Stimulated activated CD4-positive, alpha-beta T cell treated with anti-CD3 and anti-CD28 coated beads, Interleukin-1b, Interleukin-23, amount 100 ng/mL, for 1 hour (primary cell): ENCODE measurements at places on chromosomes 1 and 21.

GRCh38 chr1:171909711-171910110 lies 68.4 kb downstream of the DNM3 start:
- DNase-seq, result no peak

DNA sequence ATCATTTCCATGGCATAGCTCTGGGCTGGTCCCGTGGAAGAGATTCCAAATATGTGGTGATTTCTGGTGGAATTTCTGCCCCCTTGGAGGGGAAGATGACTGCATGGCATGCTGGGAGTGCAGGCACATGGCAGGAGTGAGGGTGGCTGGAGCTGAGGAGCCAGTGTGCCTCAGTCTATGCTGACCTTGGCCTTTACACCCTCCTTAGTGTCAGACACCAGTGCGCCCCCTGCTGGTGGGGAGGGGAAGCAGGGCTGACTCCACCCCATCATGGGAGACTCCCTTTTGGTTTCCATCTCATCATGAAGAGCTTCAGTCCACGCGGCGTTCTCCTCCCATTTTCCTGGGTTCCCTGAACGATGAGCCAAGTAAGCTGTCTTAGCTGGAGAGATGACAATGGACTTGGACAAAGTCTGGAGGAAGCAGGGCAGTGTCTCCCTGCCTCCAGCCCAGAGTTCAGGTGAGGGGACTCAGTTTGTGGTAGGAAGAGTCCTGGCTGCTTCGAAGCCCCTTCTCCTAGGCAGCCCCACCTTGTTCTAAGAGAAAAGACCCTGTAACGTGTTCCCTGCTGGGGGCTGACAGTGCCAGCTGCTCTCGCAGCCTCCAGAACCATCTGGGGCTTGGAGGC lies 10.3 kb downstream of the ALX3 start:
- peak; percentile 65 for DNase-seq

- DNase-seq, result no peak
Measured at GRCh38 chr1:155909894-155910293, 1.3 kb downstream of the RIT1 start.

- DNase-seq, result no peak
Measured at GRCh38 chr1:145908653-145909052, 1.2 kb downstream of the ITGA10 start.

GRCh38 chr1:219847215-219847855 lies 81.0 kb downstream of the SLC30A10 start:
- DNase-seq, result no peak

GRCh38 chr21:21675601-21676000 lies 677.4 kb downstream of the NCAM2 start:
- DNase-seq, result no peak

- no peak for DNase-seq
Measured at GRCh38 chr1:32151319-32151787, 28.1 kb upstream of the TXLNA start.

GRCh38 chr1:190243056-190243455 lies 234.6 kb downstream of the BRINP3 start:
- DNase-seq, result no peak

DNA sequence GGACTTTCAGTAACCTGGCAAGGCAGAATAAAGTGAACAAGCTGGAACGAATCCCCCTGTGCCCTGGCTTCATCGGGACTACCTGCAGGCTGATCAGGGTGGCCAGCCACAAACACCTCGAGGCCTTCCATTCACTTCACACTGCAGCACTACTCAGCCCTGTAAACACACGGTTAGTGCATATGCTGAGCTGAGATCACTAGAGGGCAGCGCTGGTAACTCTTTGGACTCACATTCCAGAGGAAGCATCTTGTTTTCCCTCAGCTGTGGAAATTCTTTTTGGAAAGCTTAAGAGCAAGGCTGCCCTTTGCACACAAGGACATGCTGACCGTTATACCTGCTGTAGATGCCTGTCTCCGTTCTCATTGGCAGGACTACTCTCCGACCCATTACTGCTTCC lies 32.1 kb downstream of the PCSK9 start:
- no peak for DNase-seq

DNA sequence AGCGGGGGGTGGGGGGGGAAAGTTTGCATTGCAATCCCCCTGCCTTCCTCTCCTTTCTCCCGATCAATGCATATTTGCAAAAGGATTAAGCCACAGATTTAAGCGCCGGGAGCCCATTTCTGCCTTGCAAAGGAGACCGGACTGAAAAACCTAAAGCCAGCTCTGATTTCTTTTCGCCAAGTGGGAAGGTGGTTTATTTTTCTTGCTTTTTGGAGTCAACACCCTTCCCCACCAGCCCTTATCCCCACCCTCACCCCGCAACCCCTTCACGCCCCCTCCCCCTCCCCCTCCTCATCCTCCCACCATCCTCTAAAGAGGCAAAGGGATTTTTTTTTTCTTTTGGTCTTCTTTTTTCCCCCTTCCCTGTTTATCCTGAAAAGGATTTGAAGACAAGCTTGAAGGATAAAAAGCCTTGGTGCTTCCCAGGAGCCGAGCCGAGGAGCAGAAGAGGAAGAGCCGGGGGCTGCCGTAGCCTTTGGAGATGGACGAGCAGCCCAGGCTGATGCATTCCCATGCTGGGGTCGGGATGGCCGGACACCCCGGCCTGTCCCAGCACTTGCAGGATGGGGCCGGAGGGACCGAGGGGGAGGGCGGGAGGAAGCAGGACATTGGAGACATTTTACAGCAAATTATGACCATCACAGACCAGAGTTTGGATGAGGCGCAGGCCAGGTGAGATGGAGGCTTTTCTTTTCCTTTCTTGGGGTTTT lies 513 bp downstream of the PBX1 start:
- DNase-seq, result no peak

DNA sequence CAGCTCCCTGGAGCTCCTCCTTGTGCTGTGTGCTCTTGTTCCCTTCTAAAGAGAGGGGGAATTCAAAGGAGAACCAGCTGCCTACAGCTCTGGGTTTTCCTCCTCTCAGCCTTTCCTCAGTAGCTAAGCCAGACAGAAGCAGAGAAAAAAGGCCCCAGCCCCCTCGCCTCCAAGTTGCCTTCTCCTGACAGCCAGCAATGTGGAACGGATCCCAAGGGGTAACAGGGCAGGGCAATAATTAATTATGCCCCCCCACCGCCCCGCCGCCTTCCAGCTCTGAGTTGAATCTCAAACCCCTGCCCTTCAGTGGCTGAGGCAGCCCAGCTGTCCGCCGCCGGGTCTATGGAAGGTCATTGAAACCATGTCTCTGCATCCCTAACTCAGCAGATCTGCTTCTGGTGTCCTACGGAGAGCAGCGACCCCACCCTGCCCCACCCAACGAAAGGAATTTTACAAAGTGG lies 69.0 kb upstream of the GOLT1A start:
- no peak for DNase-seq
